Stimulated activated CD4-positive, alpha-beta T cell treated with anti-CD3 and anti-CD28 coated beads, TNF-alpha, amount 100 ng/mL, for 24 hours (primary cell): ENCODE measurements at places on chromosomes 11 and 22.

- DNase-seq, result peak; percentile 32
These were observed 22.6 kb downstream of the RTN4RL2 start for GRCh38 chr11:57482782-57483561.

GRCh38 chr11:17951685-17952388, 61.0 kb downstream of the SERGEF start:
- DNase-seq, result no peak

GRCh38 chr11:82864268-82864667, 36.0 kb downstream of the PRCP start:
- DNase-seq, result no peak

DNA sequence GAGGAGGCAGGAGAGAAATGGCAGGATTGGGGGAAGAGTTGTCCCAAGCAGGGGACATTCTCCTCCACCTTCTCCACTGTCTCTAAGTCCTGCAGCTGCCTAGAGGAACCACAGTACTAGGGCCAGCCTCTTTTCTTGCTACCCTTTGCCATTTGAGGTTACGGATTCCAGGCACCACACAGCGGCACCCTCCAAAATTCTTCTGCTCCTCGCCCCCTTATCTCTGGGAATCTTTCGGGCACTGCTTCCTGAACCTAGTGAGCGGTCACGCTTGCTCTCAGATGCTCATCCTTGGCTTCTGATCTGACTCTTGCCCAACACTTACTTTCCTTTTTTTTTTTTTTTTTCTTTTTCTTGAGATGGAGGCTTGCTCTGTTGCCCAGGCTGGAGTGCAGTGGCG, 26.6 kb upstream of the XBP1 start:
- DNase-seq, result no peak

- DNase-seq, result no peak
These were observed 38.1 kb downstream of the DIXDC1 start for GRCh38 chr11:111975076-111975806.

DNA sequence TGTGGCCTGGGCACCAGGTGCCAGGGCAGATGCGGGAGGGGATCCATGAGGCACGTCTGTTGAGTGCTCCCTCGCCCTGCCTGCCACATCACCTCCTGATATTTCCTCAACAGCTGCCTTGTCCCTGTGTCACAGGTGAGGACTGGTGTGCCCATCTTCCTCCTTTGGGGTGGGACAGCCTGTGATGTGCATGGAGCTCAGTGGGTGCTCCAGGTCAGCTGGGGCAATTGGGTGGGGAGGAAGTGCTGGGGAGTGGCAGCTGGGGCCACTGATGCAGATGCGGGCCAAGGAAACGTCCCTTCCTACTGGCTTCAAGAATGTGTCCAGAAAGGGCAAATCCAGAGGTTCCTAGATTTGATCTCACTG, 83.6 kb downstream of the MORC2 start:
- no peak for DNase-seq

- no peak for DNase-seq
These were observed 3.0 kb upstream of the SOX6 start for GRCh38 chr11:16359369-16359768.

GRCh38 chr11:113141010-113141409, 173.4 kb upstream of the TTC12 start:
- no peak for DNase-seq

- DNase-seq, result no peak
These were observed 66.5 kb upstream of the AMPD3 start for GRCh38 chr11:10388574-10388973.

DNA sequence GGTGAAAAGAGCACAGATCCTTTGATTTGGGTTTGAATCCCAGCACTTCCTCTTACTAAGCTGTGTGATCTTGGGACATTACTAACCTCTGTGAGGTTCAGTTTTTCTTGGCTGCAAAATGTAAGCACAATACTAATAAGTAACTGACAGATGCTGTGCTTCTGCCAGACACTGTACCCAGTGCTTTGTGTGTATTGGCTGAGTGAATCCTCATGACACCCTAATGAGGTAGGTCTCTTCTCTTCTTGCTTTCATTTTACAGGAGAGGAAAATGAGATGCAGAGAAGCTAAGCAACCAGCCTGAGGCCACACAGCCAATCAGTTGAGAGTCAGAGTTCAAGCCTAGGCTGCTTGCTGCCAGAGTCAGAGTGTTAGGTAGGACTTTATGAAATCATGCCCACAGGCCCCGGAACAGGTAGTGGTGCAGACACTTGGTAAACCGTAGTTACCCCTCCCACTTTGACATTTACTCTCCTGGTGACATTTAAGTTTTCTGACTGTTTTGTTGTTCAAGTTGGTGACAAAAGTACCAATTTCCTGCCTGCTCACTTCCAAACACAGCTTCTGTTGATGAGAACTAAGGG, 21.2 kb downstream of the PTPRJ start:
- peak; percentile 59 for DNase-seq

GRCh38 chr11:88950975-88951374, 114.8 kb downstream of the GRM5 start:
- DNase-seq, result no peak

DNA sequence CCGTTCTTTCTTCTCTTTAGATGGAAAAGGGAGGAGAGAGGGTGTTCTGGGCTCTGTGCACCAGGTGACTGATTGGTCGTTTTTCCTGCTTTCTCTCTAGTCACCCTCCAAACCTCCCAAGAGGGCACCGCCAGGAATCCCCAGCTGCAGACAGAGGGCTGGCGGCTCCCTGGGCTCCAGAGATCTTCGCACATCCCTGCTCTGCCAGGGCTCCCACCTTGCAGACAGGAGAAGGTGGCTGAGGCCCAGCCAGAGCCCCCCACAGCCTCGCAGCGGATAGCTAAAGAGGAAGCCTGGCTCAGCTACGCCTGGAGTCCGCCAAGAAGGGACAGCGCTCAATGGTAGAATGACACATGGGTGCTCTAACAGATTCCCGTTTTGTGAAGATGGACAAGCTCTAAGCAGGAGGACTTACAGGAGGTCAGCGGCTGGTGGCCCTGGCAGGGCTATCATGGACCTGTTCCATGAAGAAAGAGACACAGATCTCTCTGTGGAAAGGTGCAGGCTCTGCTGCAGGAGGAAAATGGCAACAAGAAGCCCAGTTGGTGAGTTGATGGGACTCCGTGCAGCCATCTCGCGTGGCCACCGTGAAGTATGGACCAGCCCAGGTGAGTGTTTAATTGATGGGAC, 976.9 kb downstream of the BRD1 start:
- no peak for DNase-seq

GRCh38 chr22:28448625-28449024, 231.0 kb downstream of the TTC28 start:
- no peak for DNase-seq

DNA sequence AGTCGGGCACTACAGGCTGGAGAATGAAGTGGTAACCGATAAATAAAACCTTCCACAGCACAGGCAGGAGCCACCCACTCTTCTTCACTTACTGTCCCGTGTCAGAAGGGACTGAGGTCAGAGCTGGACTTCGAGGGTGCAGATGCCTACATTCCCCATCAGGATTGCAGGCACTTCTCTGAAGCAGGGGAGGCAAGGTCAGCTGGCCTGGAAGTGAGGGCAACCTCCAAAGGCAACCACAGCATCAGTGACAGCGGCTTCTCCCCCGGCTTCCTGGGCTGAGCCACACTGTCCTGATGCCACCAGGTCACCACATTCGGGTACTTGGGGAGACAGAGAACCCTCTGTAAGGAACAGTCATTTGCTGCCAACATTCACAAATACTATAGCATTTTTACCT, 22.7 kb downstream of the TCIRG1 start:
- no peak for DNase-seq
